T-helper 17 cell (primary cell): ENCODE measurements at places on chromosomes 11 and 22.

DNA sequence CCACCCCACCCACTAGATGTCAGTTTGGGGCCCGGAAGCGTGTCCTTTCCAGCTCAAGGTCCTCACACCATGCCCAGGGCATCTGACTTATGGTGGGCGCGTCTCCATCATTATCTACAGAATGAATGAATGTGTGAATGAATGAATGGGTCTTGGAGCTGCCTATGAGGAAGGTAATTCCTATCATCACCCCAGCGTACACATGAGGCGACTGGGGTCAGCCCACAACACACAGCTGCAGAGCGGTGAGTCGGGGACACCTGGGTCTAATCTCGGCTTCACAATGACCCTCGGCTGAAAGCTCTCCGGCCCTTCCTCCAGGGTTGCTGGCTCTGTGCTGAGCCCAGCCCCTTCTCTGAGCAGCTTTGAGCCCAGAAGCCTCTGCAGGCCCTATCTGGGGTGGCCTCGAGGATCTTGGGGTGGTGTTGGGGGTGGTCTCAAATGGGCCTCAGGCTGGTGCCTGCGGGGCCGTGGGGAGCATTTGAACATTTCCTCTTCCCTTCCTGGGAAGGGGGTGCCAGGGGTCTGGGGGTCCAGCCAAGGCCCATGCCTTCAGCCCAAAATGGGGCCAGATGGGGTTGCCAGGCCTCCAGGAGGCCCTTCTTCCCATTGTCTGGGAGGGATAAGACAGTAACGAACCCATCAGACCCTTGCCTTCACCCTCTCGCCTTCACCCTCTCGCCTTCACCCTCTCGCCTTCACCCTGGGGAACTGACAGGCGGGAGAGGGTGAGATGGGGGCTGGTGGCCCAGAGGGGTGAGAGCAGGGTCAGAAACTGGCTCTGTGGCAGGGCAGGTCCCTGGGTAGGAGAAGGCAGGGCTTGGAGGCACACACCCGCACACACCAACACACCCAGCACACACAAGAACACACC is 82.4 kb downstream of the MYEOV start:
- no peak overlapping the region for H3K4me3 ChIP-seq
- H3K36me3 ChIP-seq, result peaks cover 3% of the 10 kb centered on the region
- DNase-seq, result no peak

DNA sequence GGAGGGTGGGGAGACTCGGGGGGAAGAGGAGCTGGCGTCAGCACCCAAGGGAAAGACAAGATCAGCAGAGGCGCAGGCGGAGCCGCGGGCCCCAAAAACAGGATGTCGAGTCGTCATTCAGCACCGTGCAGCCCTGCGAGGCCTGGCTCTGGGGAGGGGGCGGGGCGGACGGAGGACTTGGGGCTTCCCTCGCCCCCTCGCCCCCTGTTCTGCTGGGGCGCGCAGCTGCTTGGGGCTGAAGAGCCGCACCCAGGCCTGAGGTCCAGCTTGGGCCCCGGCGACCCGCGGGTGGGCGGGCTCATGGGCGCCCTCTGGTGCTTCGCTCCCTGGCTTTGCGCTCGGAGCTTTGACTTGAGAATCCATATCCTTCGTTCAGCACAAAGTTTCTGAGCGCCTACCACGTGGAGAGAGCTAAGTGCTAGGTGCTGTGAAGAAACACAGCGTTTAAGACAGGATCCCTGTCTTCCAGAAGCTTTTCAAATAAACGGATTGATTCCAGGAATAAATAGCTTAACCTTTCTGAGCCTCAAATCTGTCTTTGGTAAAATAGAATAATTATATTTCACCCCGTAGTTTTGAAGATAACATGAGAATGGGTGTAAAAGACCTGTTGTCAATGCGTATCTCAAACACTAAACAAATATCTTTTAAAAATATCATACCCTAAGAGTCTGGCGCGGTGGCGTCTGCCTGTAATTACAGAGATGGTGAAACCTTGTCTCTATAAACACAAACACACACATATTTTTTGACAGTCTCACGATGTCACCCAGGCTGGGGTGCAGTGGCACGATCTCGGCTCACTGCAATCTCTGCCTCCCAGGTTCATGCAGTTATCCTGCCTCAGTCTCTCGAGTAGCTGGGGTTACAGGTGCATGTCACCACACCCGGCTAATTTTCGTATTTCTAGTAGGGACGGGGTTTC is 929 bp upstream of the RHOG start:
- H3K27ac ChIP-seq, result peak overlapping the region; percentile 98
- peak overlapping the region; percentile 97 for H3K4me3 ChIP-seq
- peak; percentile 93 for DNase-seq
- H3K27me3 ChIP-seq, result no peaks in the 10 kb centered on the region

DNA sequence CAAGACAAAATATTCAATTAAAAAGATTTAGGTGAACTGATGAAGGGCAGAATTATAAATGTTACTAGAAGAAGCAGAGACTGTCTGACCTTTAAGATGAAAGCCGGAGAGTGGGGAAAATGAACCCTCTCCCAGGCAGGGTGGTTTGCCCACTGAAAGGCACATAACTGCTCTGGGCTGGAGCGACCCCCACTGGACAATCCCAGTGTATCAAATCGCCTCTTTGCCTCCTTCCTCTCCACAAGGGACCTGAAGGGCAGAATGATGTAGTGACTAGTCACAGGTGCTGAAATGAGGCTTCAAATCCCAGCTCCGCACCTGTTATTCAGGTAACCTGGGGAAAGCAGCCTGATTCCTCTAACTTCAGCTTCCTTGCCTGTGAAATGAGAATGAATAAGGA is 69.0 kb downstream of the EFCAB6 start:
- H3K4me1 ChIP-seq, result no peaks in the 10 kb centered on the region
- no peak for DNase-seq
- peaks cover 20% of the 10 kb centered on the region for H3K27me3 ChIP-seq
- H3K27ac ChIP-seq, result no peak overlapping the region
- no peak overlapping the region for H3K4me3 ChIP-seq

DNA sequence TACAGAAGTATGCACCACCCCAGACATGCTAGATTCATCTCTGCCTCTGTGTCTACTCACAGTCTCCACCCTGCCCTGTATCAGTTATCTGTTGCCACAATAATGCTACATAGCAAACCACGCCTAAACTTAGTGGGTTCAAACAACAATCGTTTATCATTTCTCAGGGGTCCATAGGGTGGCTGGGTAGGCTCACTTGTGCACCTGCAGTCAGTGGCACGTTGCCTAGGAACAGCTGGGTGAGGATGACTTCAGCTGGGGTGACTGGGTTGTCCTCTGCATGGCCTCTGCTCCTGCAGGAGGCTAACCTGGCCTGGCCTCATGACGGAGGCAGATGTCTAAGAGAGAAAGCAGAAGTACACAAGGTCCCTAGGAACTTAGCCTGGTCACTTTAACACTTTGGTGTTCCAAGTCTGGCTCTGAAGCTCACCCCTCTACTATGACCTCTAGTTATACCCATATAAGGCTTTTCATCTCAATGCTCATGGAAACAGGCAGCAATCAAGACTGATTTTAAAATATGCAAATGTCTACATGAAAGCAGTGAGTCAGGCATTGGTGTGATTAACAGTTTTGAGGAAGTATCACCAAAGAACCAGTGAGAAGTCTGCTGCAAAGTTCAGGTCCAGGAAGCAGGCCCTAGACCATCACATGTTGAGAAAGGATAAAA is 10.7 kb downstream of the OLFML1 start:
- peaks cover 8% of the 10 kb centered on the region for H3K4me1 ChIP-seq
- no peak for DNase-seq
- peak overlapping the region; percentile 14 for H3K27ac ChIP-seq
- no peak overlapping the region for H3K4me3 ChIP-seq

DNA sequence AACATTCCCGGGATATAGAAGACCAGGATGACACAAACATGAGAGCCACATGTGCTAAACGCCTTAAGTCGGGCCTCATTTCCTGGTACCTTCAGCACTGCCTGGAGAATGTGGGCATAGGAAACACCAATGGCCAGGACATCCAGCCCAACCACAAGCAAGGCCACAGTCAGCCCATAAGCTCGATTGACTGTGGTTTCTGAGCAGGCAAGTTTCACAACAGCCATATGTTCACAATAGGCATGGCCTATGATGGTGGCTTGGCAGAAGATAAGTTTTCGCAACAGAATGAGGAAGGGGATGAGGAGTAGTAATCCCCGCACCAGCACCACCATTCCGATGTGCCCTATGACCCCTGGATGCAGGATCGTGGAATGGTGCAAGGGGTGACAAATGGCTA is 26.9 kb upstream of the OR56A1 start:
- peaks cover 3% of the 10 kb centered on the region for H3K4me1 ChIP-seq
- no peak for DNase-seq
- H3K36me3 ChIP-seq, result peaks cover 2% of the 10 kb centered on the region
- no peak overlapping the region for H3K27ac ChIP-seq
- H3K4me3 ChIP-seq, result no peak overlapping the region
- H3K27me3 ChIP-seq, result peaks cover 72% of the 10 kb centered on the region

DNA sequence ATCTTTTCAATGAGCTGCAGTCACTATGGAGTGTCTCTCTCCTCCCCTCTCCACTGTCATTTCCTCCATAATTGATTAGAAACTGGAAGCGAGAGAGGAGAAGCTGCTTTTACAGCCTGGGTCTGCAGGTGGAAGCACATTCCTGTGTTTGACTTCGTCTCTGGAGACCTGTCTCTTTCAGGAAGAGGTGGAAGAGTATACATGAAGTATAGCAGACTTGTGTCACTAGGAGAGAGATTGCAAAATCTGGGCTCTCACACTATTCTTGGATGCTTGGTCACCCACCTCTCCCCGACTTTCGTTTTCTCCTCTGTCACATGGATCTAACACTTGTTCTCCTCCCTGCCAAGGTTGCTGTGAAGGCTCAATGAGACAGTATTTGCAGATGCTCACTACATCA is 323.3 kb downstream of the NTM start:
- DNase-seq, result no peak
- H3K36me3 ChIP-seq, result no peaks in the 10 kb centered on the region
- no peak overlapping the region for H3K4me3 ChIP-seq
- peaks cover 5% of the 10 kb centered on the region for H3K4me1 ChIP-seq
- peaks cover 64% of the 10 kb centered on the region for H3K27me3 ChIP-seq
- no peak overlapping the region for H3K27ac ChIP-seq

DNA sequence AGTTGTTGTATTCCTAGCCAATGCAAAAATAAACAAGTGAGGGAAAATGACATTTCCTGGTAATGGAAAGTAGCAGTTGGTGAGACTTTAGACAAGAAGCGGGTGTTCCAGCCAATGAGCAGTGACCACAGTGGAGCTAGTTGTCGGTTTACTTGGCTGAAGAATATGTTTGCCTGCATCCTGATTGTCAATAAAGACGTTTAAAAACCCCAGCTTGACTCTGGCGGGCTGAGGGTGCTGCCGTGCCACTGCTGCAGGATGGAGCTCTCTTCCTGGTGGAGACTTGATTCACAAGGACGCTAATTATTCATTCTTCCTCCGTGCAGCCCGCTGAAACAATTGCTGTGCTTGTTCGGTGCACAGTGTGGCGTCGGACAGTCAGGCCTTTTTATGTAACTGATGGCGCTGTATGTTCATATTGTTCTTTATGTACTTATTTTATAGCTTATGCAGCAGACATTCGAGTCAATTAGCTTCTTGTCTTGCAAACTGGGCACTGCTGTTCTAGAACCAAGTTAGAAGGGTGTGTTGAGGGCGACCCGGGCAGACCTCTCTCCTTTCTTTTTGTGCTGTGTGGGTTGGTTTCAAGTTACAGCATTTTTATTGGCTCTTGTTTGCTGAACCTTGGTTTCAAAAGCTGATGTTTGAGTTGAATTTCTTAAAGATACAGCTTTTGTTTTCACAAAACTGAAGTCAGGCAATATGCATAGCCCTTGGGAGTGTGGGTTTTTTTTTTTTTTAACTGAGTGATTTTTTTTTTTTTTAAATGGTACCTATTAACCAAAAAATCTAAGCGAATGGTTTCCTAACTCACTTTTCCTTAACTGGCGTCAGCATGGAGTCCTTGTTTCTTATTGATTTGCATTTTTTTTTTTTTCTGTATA is 153.9 kb downstream of the TEAD1 start:
- peaks cover 6% of the 10 kb centered on the region for H3K36me3 ChIP-seq
- H3K27me3 ChIP-seq, result peaks cover 82% of the 10 kb centered on the region
- no peak overlapping the region for H3K4me3 ChIP-seq
- H3K27ac ChIP-seq, result no peak overlapping the region
- DNase-seq, result no peak

DNA sequence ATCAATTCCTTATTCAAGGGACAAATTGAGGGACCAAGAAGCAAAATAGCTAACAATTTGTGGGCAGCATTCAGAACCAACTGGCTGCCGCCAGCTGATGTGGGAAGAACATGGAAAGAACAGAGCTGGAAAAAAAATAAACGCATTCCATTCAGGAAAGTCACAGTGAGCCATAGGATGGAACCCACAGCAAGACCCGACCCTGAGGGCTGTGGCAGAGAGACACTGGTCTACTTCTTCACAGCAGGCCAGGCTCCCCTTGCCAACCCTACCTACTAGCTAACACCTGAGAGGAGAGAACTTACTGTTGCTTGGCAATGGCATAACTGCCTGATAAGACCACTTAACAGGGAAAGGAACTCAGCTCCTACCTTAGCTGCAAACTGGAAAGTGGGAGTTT is 123.5 kb upstream of the APOA1 start:
- peak overlapping the region; percentile 65 for H3K27ac ChIP-seq
- no peak for DNase-seq
- H3K36me3 ChIP-seq, result no peaks in the 10 kb centered on the region

GRCh38 chr11:69524291-69524882 is 42.9 kb downstream of the LINC01488 start:
- H3K27ac ChIP-seq, result no peak overlapping the region
- peaks cover 4% of the 10 kb centered on the region for H3K36me3 ChIP-seq
- H3K27me3 ChIP-seq, result peaks cover 22% of the 10 kb centered on the region
- DNase-seq, result no peak

DNA sequence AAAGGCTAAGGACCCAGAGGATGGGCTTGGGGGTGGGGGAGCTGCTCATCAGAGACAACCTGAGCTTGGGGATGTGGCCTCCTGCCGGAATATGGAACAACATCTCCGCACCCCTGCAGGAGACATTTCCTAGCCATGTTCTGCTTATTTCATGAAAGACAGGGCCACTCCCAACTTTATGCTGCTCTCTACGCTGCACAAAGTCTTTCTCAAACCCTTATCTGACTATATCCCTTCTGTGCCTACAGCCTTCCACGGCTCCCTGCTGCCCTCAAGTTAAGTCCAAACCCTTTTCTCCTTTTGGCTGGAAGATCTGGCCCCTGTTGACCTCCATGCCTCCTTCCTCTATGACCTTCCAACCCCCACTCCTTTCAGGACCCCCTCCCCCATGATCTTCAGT is 562.0 kb downstream of the MN1 start:
- no peak for DNase-seq
- no peak overlapping the region for H3K4me3 ChIP-seq
- peaks cover 30% of the 10 kb centered on the region for H3K27me3 ChIP-seq
- H3K27ac ChIP-seq, result no peak overlapping the region
- no peaks in the 10 kb centered on the region for H3K4me1 ChIP-seq
- H3K36me3 ChIP-seq, result peaks cover 3% of the 10 kb centered on the region

DNA sequence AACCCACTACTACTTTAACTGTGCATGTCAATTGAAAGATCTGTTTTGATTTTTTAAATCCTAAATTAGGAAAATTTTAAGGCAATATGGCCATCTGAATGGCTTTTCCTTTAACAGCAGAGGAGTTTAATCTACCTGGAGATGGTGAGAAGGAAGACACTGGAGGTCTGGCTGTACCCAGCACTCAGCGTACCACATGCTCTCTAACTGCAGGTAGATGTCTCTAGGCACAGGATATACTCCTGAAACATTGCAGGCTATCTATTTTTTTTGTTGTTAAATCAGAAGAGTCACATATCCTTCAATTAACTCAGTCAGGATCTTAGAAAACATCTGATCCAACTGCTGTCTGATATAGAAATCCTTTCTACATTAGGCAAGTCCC is 17.3 kb upstream of the CASTOR1 start:
- peaks cover 4% of the 10 kb centered on the region for H3K36me3 ChIP-seq
- peaks cover 90% of the 10 kb centered on the region for H3K4me1 ChIP-seq
- no peaks in the 10 kb centered on the region for H3K27me3 ChIP-seq
- DNase-seq, result no peak
- H3K4me3 ChIP-seq, result peak overlapping the region; percentile 89
